Nasal cavity respiratory epithelium epithelial cell of viscerocranial mucosa (primary cell): ENCODE measurements at places on chromosomes 12 and 14. TPM values are rescaled to one million over a fixed set of nuclear protein-coding genes. Genes with fewer than 3 reads are reported as not detected.

EPYC gene
- total RNA-seq, result not detected in 2 replicates

ANO4 gene
- 2.4 and 7.8 TPM in 2 replicates for total RNA-seq

TCL1A gene
- total RNA-seq, result not detected in 2 replicates

NGB gene
- 0.07 TPM in 1 of 2 replicates, not detected in the other for total RNA-seq

ADSS1 gene
- total RNA-seq, result 3.8 and 11.5 TPM in 2 replicates

PLEK2 gene
- 27.8 and 50.2 TPM in 2 replicates for total RNA-seq

INSM2 gene
- total RNA-seq, result not detected in 2 replicates
